ENCODE measurements at places on chromosomes 2 and 18.

DNA sequence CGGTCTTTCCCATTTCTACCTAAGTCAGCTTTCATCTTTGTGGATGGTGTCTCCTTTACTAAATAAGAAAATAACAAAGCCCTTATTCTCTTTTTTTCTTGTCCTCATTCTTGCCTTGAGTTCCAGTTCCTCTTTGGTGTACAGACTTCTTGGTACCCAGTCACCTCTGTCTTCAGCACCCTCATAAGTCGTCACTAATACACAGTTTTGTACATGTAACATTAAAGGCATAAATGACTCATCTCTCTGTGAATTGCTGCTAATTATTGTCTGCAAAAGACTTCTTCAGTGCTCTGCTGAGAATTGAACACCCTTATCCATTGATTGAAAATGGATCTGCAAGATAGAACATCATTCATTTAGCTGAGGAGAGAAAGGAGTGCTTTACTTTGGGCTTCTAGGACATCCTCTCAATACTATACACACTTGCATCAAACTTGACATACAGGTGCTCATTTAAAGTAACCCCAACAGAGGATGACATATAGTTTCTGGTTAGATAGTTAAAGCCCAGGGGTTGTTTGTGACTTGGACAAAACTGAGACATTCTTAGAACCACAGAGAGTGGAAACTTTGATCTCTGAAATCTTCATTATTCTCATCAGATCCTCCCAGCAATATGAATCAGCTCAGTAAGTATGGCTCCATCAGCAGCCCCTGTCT lies 97.0 kb downstream of the XRCC5 start:
- DNase-seq: no peak

DNA sequence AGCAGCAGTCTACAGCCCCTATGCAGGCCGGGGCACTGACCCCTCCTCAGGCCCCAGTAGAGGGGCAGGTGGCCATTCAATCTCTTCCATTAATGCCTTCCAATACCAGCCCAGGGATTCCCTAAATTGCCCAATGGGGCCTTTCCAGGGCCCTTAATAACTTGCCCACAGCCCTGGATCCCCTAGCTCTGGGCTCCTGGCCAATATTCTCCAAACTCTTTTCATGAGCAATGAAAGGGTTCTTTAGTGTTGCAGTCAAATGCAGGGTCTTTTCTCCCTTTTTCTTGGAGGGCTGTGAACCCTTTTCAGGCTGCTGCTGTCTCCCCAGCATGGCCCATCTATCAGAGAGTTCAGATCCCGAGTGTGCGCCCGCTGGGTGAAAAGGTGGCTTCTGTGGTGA lies 41.3 kb upstream of the SLC1A4 start:
- DNase-seq: no peak

GRCh38 chr2:200599206-200599605 lies 13.4 kb downstream of the AOX1 start:
- no peak for DNase-seq

DNA sequence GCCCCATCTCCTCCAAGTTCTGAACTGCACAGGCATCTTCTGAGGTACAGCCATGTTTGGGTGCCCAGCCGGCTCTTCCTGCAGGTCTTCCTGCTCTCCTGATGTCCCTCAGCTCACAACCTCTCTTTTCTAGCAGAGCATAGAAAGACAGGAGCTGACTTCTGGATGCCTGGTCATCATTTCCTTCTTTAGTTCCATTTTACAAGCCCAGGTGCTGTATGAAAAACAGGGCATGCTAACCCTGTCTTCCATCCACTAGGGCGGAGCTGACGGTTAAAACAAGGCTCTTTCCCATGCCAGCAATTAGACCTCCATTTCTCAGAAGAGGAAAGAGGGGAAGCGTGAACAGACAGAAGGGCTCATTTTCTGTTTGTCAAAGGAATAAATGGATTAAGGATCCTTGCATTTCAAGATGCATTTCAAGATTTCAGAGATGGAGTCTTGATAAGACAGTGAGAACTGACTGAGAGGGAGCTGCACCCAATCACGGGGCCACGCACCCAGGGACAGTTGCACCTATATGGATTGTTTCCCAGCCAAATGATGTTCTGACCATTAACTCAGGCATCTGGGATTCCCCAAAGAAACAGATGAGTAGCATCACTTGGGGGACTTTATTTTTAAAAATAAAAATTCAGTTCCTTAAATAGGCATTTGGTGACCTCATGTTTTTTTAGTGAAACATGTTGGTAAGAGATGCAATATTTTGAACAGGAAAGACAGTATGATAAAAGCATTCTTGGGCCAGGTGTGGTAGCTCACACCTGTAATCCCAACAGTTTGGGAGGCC lies 45.8 kb upstream of the EML6 start:
- no peak for DNase-seq

DNA sequence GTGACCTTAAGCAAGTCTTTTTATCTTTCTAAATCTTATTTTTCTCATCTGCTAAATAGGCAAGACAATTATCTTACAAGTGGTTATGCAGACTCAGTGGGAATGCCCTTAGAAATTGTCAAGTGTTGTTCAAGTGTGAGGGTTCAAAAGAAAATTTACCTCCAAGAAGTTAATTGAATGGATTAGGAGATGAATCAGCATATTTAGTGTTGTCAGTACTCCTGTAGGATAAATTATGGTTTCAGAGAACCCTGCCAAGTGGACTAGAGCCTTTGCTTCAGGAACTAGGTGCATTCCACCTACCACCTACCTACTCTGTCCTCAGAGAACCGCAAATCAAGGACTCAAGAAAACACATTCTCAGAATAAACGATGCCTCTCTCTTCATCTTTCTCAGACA lies 69.8 kb upstream of the KCTD1 start:
- no peak for DNase-seq

- no peak for DNase-seq
Observed at GRCh38 chr2:173982182-173982714, 17.1 kb upstream of the SP3 start.

DNA sequence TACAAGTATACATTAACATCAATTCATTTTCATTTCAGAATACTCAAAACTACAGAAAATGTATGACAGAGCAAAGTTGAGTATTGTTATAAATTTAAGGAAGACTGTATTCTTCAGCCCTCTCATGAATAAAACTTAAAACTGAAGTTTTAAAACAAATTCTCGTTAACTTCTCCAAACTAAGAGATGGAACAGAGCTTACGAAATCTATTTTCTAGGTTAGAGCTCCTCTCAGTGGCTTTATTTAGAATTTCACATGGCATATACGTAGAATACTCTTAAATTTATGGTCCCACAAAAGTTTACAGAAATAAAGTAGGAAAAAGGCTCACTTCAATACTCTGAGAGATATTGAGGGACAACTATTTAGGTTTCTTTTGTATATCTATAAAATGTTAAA lies 612.1 kb downstream of the KCNJ3 start:
- DNase-seq: no peak

GRCh38 chr2:222732489-222733178 lies 61.2 kb downstream of the MOGAT1 start:
- DNase-seq: no peak

Measured in stimulated activated CD8-positive, alpha-beta memory T cell treated with anti-CD3 and anti-CD28 coated beads, Interleukin-7, amount 100 ng/mL, for 1 hour (primary cell).